DMS79 treated with DMSO at 0.1 percent for 48 hours (cell line): ENCODE measurements at places on chromosomes 5 and 9.

DNA sequence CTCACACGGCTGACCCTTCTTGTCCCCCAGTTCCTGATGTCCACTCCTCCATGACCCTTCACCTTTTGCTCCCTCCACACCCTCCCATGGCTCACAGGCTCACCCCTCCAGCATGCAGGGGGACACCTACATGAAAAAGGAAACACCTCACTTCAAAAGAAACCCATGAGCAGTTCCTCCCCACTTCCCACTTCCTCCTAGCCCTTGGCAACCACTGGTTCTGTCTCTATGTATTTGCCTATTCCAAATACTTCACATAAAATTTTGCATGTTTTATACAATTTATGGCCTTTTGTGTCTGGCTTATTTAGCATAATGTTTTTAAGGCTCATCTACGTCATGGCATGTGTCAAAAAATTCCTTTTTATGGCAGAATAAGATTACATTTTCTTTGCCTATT is 100.2 kb upstream of the S1PR3 start:
- no peak for DNase-seq

DNA sequence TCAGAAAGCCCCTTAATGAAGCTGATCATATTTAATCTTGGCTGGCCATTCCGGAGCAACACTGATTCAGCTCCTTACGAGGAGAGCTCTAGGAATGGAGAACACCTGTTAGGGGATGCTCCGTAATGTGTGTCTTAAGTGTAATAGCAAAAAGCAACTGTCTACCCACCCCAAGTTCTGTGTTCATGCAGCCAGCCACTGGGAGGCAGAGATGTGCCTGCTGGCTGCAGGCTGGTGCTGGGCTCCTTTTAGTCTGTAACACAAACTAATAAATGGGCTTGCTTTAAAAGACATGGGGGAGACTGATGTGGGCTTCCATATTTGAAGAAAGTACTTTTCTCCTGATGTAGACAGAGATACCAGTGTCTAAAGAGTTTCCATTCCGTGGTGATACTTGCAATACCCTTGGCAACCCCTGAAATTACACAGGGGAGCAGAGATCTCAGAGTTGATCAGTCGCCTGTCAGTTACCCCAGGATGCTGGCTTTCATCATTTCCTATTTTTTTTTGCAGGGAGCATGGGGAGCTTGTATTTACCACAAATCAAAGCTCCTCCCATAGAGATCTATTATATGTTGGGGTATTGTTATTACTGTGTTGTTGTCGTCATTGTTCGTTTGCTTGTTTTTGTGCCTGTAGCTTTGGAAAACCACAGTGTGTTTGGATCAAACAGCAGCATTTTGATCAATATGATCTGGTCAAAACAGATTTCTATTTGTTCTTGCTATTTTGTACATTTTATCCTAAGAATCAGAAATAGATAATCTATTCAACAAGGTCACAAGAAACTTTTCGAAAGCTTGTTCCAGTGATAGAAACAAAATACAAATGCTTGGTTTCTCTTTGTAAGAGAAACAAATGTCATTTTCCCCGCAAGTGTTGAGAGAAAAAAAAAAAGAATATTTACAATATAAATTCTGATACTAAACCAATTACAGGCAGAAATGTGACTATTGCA is 65.8 kb downstream of the MTX3 start:
- no peak for DNase-seq

DNA sequence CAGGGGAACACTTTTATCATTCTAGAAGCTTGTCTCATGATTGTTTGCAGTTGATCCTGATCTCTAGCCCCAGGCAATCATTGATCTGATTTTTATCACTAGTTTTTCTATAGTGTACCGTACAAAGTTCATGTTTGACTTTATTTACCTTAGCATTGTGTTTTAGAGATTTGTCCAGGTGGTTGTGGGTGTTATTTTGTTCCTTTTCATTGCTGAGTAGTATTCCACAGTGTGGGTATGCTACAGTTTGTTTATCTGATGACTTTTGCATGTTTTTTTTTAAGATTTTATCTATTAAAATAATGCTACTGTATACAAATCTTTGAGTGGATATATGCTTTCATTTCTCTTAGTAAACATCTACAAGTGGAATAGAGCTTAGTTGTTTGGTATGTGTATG is 26.2 kb downstream of the ZNF131 start:
- DNase-seq, result no peak

DNA sequence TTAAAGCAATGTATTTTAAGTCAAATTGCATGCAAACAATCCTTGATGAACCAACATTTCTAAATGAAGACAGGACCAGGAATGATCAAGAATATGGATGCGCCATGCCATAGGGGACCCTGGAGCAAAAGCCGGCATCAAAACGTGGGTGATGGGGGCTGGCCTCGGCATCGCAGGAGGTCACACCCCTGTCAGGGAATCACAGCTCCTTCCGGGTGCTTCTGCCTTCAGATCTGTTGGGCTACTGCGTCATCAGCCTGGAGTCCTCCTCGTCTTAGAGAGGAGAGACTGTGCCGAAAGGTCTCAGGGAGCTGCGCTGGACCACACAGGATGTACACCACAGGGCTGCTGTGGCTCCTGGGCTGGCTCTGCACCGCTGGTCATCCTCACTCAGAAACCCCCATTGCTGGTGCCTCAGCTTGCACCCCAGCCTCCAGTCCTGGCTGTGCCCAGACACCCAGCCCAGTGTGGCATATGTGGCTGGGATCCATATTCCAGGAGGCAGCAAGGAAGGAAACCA is 152.9 kb upstream of the PPP1R26 start:
- DNase-seq, result no peak

DNA sequence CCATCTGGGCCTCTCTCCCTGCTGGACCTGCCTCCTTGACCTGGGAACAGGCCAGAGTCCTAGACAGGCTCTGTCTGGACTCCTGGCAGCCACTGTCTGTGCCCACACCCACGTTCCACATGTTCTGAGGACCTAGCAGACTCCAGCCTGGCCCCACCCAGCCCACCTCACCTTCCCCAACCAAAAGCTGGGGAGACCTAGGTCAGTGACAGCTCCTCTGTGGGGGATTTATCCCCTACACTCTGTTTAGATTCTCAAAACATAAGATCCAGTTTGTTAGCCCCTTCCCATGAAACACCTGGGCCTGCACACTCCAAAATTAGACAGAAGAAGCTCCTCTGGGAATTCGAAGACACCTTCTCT is 59.8 kb upstream of the ADAMTS2 start:
- no peak for DNase-seq

GRCh38 chr9:30758726-30759446 is 1625.6 kb upstream of the ACO1 start:
- DNase-seq, result no peak

GRCh38 chr5:83323557-83324180 is 147.9 kb upstream of the VCAN start:
- DNase-seq, result no peak

- DNase-seq, result no peak
Observed at GRCh38 chr9:9892217-9892616, 720.6 kb downstream of the PTPRD start.

- DNase-seq, result no peak
Observed at GRCh38 chr5:55509796-55510522, 24.8 kb downstream of the PLPP1 start.

- DNase-seq, result no peak
Observed at GRCh38 chr9:129874261-129875101, 39.2 kb downstream of the USP20 start.

DNA sequence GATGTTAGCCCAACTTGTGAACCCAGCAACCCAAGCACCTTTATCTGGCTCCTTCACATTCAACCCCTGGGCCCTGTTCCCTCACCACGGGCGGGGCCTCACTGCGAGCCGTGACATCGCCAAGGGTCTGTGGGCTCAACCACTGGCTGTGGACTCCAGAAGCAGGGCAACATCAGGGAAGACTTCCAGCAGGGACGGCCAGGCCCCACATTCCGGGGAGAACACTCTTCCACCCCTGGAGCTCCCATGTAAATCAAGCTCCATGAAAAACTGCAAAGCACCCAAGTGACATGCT is 175.3 kb downstream of the ERCC6L2 start:
- no peak for DNase-seq
